ENCODE measurements at places on chromosomes 16 and 17. TPM values are rescaled to one million over a fixed set of nuclear protein-coding genes. Genes with fewer than 3 reads are reported as not detected.

Gene TBC1D3E
- not detected for polyA plus RNA-seq

- DNase-seq, result no peak
These were observed 265.5 kb downstream of the FOXL1 start for GRCh38 chr16:86843812-86844211.

DNA sequence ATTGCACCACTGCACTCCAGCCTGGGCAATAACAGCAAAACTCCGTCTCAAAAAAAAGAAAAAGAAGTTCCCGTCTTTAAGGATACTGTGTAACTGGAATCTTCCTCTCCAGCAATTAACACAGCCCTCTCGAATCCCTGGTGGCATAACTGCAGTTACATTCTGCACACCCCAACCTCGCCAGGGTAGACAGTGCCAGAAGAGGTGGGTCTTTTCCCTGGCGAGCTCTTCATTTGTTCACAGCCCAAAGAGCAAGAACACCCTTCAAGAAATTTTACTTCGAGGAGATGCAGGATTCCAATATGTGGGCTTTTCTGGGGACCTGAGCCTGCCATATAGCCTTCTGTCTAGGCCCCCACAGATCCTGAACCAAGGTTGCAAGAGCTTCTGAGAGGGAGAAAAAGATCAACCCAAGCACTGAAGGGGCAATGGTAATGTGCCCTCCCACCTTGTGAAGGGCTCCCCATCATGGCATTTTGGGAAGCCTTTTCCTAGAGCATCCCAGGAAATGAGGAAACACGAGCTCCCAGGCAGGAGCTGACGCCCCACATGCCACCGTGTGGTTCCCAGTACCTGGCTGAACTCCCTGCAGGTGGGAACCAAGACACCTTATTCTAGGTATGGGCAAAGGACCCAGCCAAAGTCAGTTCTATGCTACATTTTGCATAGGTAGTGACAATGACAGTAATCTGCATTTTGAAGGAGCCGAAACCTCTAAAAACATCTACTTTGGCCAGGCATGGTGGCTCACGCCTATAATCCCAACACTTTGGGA lies 26.9 kb downstream of the TK2 start:
- DNase-seq, result no peak

DNA sequence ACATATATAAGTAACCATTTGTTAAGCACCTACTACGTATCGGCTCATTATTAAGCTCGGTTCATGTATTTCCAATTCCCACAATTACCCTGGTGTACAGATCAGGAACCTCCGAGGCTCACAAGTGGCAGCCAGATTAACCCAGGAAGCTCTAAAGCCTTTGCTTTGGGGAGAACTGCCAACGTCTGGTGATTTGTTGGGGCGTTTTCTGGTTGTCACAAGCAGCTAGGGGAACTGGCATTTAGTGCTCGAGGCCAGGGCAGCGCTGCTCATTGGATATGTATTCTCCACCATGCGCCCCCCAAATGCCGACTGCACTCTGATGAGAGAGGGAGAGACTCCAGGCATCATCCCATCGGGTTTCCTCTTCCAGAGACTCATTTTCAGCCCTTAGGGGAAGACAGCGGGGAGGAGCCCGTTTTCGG lies 541 bp downstream of the ZNF18 start:
- no peak for DNase-seq

DNA sequence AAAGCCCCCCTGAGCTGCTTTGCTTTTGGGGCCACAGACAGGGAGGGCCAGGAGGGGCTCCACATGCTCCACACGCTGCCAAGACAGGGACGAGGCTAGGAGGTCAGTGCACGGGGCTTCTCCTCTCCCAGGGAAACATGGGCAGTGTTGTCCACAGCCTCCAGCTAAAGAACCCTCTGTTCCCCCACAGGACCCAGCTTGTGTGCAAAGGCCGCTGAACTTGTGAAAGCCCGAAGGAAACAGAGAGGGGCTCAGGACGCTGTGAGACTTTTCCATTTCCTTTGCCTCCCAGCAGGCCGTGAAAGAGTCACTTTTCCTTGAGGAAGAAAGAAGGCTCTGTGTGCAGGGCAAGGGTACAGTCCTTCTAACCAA lies 9.7 kb downstream of the CDRT4 start:
- no peak for DNase-seq

DNA sequence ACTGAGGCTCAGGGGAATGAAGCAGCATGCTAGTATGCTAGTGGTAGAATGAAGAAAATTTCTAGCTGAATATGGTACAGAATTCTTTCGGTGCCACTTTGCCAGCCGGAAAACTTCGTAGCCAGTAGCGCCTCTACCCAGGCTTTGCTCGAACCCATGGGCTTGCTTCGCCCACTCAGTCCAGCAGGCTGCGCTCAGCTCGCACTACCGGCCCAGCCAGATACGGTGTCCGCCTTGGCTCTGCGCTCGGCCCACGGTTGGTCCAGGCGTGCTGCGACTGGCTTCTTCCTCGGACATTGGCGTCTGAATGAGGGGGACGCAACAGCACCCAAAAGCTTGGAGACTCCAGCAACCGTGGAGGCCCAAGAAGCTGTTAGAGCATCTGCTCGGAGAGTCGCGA lies 372.5 kb upstream of the CDH8 start:
- no peak for DNase-seq

All from AG04450 (cell line).